ENCODE measurements at places on chromosomes 3 and 15. TPM values are rescaled to one million over a fixed set of nuclear protein-coding genes. Genes with fewer than 3 reads are reported as not detected.
A peak's percentile ranks its signal among the peaks of the same experiment; 100 is the strongest.

GRCh38 chr15:55357774-55358173 lies 38.8 kb downstream of the PIGB start:
- no peaks in the 10 kb centered on the region for H3K4me1 ChIP-seq
- no peaks in the 10 kb centered on the region for H3K27me3 ChIP-seq
- peaks cover 3% of the 10 kb centered on the region for H3K36me3 ChIP-seq
- H3K4me3 ChIP-seq: no peak overlapping the region
- no peak for DNase-seq

- DNase-seq: no peak
- H3K36me3 ChIP-seq: no peaks in the 10 kb centered on the region
- H3K27me3 ChIP-seq: peaks cover 7% of the 10 kb centered on the region
Observed at GRCh38 chr15:89077750-89078149, 10.5 kb upstream of the ABHD2 start.

GRCh38 chr3:122067588-122068240 lies 12.6 kb downstream of the CD86 start:
- H3K36me3 ChIP-seq: no peaks in the 10 kb centered on the region
- no peaks in the 10 kb centered on the region for H3K27me3 ChIP-seq
- no peak overlapping the region for H3K4me3 ChIP-seq
- peaks cover 36% of the 10 kb centered on the region for H3K4me1 ChIP-seq

- no peak overlapping the region for H3K27ac ChIP-seq
- H3K4me1 ChIP-seq: peaks cover 3% of the 10 kb centered on the region
- no peak for DNase-seq
- no peak overlapping the region for H3K4me3 ChIP-seq
- H3K36me3 ChIP-seq: no peaks in the 10 kb centered on the region
Observed at GRCh38 chr3:197308591-197308990, 10.2 kb upstream of the DLG1 start.

The TRH gene
- not detected for total RNA-seq

DNA sequence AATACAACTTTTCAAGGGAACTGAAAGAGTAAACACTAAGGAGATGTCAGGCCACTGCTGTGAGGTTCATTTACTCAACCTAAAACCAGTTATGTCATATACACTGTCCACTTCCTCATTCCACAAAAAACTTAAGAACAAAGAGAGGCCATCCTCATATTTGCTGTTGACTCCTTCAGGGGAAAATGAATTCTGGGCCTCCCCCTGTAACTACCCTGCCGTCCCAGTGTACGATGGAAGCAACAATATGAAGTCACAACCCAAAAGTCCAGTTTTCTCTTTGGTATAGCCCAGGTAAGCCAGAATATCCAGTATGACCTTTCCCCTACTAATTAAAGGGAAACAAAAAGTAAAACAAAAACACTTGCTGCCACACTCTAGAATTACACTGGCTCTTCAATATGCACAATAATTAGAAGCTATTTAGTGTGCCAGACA lies 16.2 kb downstream of the CEP152 start:
- peak overlapping the region; percentile 72 for H3K27ac ChIP-seq
- H3K4me1 ChIP-seq: peaks cover 5% of the 10 kb centered on the region
- H3K4me3 ChIP-seq: peak overlapping the region; percentile 13
- H3K36me3 ChIP-seq: peaks cover 6% of the 10 kb centered on the region
- peak; percentile 74 for DNase-seq

- no peak overlapping the region for H3K27ac ChIP-seq
- no peak for DNase-seq
- no peaks in the 10 kb centered on the region for H3K27me3 ChIP-seq
- no peaks in the 10 kb centered on the region for H3K36me3 ChIP-seq
- H3K4me1 ChIP-seq: no peaks in the 10 kb centered on the region
- H3K4me3 ChIP-seq: no peak overlapping the region
Observed at GRCh38 chr15:70933411-70933810, 40.8 kb downstream of the LRRC49 start.

- H3K4me3 ChIP-seq: no peak overlapping the region
- H3K27ac ChIP-seq: no peak overlapping the region
- no peaks in the 10 kb centered on the region for H3K27me3 ChIP-seq
- no peaks in the 10 kb centered on the region for H3K4me1 ChIP-seq
- no peaks in the 10 kb centered on the region for H3K36me3 ChIP-seq
Observed at GRCh38 chr3:151477591-151478334, 16.9 kb upstream of the IGSF10 start.

GRCh38 chr15:75112278-75112847 lies 89.0 kb downstream of the PPCDC start:
- H3K4me1 ChIP-seq: peaks cover 41% of the 10 kb centered on the region
- DNase-seq: no peak
- peaks cover 9% of the 10 kb centered on the region for H3K27me3 ChIP-seq
- H3K36me3 ChIP-seq: no peaks in the 10 kb centered on the region

The ROBO1 gene
- total RNA-seq: 3.2 TPM

DNA sequence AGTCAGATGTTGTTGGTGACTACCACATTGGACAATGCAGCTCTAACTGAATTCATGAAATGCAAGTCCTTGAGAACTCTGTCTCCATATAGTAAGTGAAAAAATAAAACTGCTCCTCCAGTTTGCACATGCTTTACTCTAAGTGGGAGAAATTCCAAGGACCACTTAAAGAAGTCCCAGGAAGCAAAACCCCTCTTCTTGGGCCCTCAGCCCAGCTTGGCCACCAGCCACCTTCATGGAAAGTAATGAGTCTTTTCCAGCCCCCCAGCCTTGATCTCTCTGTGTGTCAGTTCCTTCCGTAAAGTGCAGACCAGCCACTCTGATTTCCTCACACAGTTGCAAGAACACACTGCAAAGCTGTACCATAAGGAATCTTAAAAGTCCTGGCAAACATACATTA lies 34.5 kb downstream of the DAPK2 start:
- H3K27me3 ChIP-seq: no peaks in the 10 kb centered on the region
- H3K4me1 ChIP-seq: peaks cover 27% of the 10 kb centered on the region
- H3K4me3 ChIP-seq: no peak overlapping the region
- no peaks in the 10 kb centered on the region for H3K36me3 ChIP-seq
- no peak overlapping the region for H3K27ac ChIP-seq

GRCh38 chr3:4491855-4492207 lies 1.3 kb upstream of the ITPR1 start:
- DNase-seq: no peak
- no peaks in the 10 kb centered on the region for H3K36me3 ChIP-seq
- no peak overlapping the region for H3K27ac ChIP-seq
- H3K27me3 ChIP-seq: no peaks in the 10 kb centered on the region
- peaks cover 29% of the 10 kb centered on the region for H3K4me1 ChIP-seq

DNA sequence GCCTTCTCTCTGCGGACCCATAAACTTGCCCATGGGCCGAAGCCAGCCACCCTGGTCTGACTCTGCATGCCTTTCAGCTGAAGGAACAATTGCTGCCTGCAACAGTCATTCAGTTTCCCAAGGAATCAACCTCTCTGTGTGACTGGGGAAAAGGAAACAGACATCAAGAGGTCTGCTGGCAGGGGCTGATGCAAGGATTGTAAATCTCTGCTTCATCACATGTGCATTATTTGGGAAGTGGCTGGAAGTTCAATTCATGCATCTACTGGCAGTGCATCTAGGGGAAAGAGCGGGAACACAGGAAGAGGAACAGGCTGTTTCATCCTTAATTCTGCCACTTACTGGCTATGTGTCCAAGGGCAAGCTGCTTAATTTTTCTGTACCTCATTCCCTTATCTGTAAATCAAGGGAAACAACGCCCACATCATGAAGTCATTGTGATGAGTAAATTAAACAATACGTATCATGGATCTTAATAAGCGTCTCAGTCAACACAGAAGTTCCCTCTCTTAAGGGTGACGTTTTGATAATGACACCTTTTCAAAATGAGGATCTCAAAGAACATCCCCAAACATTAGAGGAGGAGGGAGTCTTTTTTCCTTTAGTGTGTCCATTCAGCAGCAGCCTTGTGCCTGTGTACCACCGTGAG lies 17.4 kb upstream of the ADPGK start:
- no peak overlapping the region for H3K27ac ChIP-seq
- no peak overlapping the region for H3K4me3 ChIP-seq
- peaks cover 9% of the 10 kb centered on the region for H3K4me1 ChIP-seq
- peaks cover 25% of the 10 kb centered on the region for H3K27me3 ChIP-seq
- no peak for DNase-seq
- no peaks in the 10 kb centered on the region for H3K36me3 ChIP-seq

DNA sequence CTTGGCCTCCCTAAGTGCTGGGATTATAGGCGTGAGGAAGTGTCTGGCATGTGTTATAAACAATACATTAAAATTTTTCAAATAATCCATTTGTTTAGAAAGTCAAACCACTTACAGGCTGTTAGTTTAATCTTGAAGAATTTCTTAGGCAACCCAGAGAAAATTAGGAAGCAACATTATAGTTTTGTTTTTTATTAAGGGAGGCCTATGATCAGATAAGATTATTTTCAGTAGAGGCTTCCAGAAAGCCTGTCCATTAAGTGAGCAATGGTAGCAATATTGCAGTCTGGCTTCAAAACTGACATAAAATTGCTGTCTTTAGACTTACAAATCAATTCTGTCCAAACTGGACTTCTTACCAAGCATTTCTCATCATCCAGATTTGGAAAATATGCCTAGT lies 49.6 kb downstream of the CD47 start:
- H3K27ac ChIP-seq: no peak overlapping the region
- no peaks in the 10 kb centered on the region for H3K27me3 ChIP-seq
- DNase-seq: no peak
- peaks cover 59% of the 10 kb centered on the region for H3K36me3 ChIP-seq

DNA sequence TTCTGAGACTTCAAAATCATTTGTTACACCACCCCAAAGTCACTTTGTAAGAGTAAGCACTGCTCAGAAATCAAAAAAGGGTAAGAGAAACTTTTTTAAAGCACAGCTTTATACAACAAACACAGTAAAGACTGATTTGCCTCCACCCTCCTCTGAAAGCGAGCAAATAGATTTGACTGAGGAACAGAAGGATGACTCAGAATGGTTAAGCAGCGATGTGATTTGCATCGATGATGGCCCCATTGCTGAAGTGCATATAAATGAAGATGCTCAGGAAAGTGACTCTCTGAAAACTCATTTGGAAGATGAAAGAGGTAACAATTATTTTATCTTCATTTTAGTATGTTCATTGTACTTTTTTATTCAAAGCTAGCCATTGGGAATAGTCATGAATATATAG lies 32.6 kb downstream of the BLM start:
- H3K27ac ChIP-seq: no peak overlapping the region
- H3K4me3 ChIP-seq: no peak overlapping the region

The CLDN18 gene
- total RNA-seq: not detected

DNA sequence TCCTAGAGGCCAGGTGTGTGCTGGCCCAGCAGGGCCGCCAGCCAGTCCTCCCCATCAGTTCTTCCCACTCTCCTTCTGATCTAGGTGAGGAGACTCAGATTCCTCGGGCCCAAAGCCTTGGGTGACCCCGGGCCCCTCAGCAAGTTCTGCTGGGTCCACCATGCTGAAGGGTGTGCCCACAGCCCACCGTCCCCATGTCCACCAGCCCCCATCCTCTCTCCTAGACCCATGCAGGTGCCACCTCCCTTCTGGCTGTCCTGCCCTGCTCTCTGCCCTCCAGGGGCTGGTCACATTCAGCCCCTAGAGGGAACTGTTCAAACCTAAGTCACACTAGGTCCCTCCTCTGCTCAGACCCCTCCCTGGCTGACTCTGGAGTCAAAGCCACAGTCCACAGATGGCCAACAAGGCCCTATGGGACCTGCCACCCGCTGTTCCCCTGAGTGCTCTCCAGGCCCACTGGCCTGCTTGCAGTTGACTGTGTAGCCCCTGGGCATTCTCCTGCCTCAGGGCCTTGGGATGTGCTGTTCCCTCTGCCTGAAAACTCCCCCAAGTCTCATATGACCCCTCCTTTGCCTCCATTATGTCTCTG lies 878 bp upstream of the TLR9 start:
- H3K4me1 ChIP-seq: peaks cover 41% of the 10 kb centered on the region
- peak overlapping the region; percentile 88 for H3K27ac ChIP-seq
- peaks cover 62% of the 10 kb centered on the region for H3K36me3 ChIP-seq
- DNase-seq: peak; percentile 59
- no peaks in the 10 kb centered on the region for H3K27me3 ChIP-seq

The CLSTN2 gene
- not detected for total RNA-seq

DNA sequence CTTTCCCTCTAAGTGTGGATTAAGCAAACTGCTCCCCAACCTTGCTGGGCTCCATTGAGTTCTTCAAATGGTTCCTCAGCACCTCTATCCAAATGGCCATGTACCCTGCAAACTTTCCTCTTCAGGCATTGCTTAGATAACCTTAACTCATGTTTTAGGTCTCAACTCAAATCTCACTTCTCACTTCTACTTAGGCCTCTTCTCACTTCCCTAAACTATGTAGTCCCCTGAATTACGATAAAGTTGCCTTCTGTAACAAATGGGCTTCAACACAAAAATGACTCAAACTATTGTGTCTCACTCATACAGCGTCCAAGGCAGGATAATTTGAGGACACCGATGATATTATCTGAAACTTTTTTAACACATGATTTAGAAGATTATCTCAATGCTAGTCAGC lies 62.4 kb upstream of the STAC start:
- no peaks in the 10 kb centered on the region for H3K27me3 ChIP-seq
- H3K27ac ChIP-seq: no peak overlapping the region
- H3K4me1 ChIP-seq: no peaks in the 10 kb centered on the region
- DNase-seq: no peak
- no peaks in the 10 kb centered on the region for H3K36me3 ChIP-seq

The CD200R1L gene
- total RNA-seq: not detected

- no peak for DNase-seq
- H3K4me1 ChIP-seq: peaks cover 10% of the 10 kb centered on the region
- peaks cover 4% of the 10 kb centered on the region for H3K27me3 ChIP-seq
- H3K36me3 ChIP-seq: no peaks in the 10 kb centered on the region
- no peak overlapping the region for H3K27ac ChIP-seq
- no peak overlapping the region for H3K4me3 ChIP-seq
Observed at GRCh38 chr3:194257916-194258668, 93.0 kb downstream of the CPN2 start.

DNA sequence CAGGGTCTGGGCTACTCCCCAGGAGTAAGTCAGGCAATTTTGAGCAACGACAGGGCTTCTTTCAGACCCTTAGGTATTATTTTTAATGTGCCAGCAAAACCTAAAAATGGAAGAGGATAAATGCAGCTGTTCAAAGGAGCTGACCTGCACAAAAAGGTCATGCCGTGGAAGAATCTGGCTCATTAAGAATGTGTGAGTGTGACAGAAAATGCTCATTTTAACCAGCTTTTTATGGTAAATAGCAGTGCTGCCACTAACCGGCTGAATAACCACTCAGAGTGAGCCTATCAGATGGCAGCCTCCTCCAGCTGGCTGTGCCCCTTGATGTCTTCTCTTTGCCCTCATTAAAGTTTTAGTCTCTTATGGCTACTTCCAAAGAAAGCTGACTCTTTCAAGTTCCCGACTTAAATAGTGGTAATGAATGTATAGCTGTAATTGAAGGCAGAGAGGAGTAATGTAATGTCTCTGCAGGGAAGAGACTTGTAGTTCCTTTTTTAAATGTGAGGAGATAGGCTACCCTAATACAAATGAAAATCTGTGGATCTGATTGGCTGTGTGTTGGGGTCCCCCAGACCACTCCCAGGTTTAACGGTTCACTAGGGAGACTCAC lies 9.5 kb upstream of the FSTL1 start:
- no peaks in the 10 kb centered on the region for H3K4me1 ChIP-seq
- H3K27me3 ChIP-seq: no peaks in the 10 kb centered on the region
- H3K27ac ChIP-seq: no peak overlapping the region
- no peak overlapping the region for H3K4me3 ChIP-seq
- no peaks in the 10 kb centered on the region for H3K36me3 ChIP-seq

GRCh38 chr3:113468539-113468938 lies 27.2 kb upstream of the CFAP44 start:
- no peak overlapping the region for H3K4me3 ChIP-seq
- no peak overlapping the region for H3K27ac ChIP-seq
- H3K36me3 ChIP-seq: peaks cover under 1% of the 10 kb centered on the region

- H3K36me3 ChIP-seq: no peaks in the 10 kb centered on the region
- peaks cover under 1% of the 10 kb centered on the region for H3K27me3 ChIP-seq
- no peaks in the 10 kb centered on the region for H3K4me1 ChIP-seq
- H3K27ac ChIP-seq: no peak overlapping the region
- DNase-seq: no peak
Observed at GRCh38 chr15:73867956-73868355, 5.4 kb upstream of the TBC1D21 start.

The CHRD gene
- total RNA-seq: not detected
